ENCODE measurements at places on chromosomes 5 and 9.
A peak's percentile ranks its signal among the peaks of the same experiment; 100 is the strongest.

DNA sequence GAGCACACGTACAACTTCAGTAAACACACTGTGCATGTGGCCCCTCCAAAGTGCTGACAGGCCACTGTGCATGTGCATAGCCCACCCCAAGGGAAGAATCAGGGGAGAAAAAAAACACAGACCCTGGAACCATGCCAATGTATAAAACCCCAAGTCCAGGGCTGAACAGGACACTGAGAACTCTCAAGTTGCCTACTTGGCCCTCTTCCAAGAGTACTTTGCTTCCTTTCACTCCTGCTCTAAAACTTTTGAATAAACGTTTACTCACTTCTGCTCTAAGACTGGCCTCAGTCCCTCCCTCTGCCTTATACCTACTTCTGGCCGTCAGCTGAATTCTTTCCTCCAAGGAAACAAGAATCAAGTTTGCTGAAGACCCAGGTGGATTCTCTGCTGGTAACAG is 77.7 kb upstream of the NFIB start:
- DNase-seq = no peak

- no peak for DNase-seq
Measured at GRCh38 chr5:52746539-52746938, 41.2 kb upstream of the ITGA1 start.

- no peak for DNase-seq
Measured at GRCh38 chr5:36096486-36096885, 29.8 kb upstream of the UGT3A2 start.

DNA sequence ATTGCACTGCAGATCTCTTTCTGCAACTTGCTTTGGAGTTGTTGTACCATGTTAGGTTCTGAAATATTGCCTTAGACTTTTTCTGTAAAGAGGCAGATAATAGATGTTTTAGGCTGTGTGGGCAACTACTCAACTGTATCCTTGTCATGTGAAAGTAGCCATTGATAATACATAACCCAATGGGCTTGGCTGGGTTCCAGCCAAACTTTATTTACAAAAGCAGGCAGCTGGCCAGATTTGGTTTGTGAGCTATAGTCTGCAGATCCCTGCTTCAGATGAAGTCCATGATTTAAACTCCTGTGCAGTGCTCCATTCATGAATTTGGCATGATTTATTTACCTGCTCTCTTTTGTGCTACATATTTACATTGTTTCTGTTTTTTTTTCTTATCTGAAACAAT is 300.4 kb downstream of the IRX2 start:
- DNase-seq = peak; percentile 83

GRCh38 chr9:15187589-15187988 is 119.4 kb downstream of the TTC39B start:
- peak; percentile 91 for DNase-seq
